ENCODE measurements at places on chromosomes 2 and 18.
A peak's percentile ranks its signal among the peaks of the same experiment; 100 is the strongest.

DNA sequence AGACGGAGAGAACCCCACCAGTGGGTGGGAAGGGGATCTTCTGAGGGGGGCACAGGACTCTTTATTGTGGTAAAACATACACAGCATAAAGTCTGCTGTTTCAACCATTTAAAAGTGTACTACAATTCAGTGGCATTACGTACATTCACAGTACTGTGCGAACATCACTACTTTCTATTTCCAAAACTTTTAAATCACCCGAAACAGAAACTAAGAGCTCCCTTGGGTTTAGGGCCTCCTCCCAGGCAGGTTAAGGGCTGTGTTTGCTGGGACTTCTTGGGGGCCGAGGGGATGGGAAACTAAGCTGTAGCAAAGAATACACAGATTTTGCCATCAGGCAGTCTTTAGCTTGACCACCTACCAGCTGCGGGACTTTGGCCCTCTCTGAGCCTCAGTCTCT is 242.0 kb downstream of the HAUS1 start:
- no peak for DNase-seq

GRCh38 chr18:68611311-68611710 is 103.6 kb downstream of the TMX3 start:
- DNase-seq = no peak

DNA sequence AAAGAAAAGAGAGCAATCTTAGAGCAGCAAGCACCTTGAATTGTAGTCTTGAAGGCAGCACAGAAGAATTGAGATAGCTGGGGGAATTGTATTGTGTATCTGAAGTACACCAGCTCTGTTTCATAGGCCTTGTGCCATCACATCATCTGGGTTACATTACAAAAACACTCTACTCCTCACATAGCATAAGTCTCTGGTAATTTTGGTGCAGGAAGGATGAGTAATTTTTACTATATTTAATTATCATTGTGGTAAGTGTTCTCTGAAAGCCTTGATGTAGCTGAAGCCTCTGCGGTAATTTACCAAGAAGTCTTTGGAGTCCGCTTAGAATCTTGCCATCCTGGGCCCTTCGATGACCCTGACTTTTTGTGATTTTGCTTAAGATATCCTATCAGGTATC is 291.1 kb downstream of the ARHGAP15 start:
- no peak for DNase-seq

GRCh38 chr2:43513216-43513615 is 82.6 kb downstream of the THADA start:
- no peak for DNase-seq

- no peak for DNase-seq
Measured at GRCh38 chr2:155830817-155831579, 501.5 kb downstream of the NR4A2 start.

GRCh38 chr18:5619376-5619775 is 75.6 kb upstream of the EPB41L3 start:
- no peak for DNase-seq

- no peak for DNase-seq
Measured at GRCh38 chr18:74518456-74519295, 15.6 kb upstream of the CNDP1 start.

GRCh38 chr18:10099539-10100140 is 185.8 kb downstream of the VAPA start:
- DNase-seq = no peak

DNA sequence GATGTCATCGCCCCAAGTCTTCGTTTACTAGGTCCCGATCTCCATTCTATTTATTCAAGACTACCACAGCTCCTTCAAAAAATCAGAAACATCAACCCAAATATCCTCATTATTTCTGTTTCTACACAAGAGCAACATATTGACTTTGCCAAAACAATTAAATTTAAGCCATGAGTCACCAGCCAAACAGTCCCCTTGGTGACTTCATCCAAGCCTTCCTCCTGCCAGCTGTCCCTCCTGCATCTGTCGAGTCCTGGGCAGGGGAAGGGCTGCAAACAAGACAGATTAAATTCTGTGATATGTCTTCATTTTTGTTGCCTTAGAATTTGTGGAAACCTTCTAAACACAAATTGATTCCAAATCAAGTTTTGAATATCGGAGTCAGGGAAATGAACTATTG is 110.3 kb downstream of the SP3 start:
- DNase-seq = no peak

GRCh38 chr2:8630676-8631464 is 51.0 kb upstream of the ID2 start:
- no peak for DNase-seq

GRCh38 chr2:134368009-134368817 is 114.3 kb downstream of the MGAT5 start:
- no peak for DNase-seq

- no peak for DNase-seq
Measured at GRCh38 chr18:69161383-69162028, 239.2 kb upstream of the DOK6 start.

DNA sequence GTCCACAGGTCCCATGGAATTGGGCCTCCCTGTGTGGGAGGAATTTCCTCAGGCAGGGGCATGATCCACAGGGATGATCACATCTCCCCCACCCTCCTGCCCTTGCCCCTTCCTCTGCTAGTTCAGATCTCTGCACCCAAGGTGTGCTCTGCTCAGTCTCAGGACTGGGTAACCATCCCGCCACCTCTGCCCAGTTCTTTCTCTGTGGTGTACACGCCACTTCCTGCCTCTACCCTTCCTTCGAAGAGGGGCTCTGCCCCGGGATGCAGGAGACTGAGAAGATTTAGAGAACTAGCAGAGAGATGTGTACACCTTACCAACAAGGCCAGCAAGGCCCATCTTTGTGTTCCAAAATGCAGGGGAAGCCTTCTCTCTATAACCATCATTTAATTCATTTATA is 160.4 kb downstream of the CELF4 start:
- DNase-seq = no peak

DNA sequence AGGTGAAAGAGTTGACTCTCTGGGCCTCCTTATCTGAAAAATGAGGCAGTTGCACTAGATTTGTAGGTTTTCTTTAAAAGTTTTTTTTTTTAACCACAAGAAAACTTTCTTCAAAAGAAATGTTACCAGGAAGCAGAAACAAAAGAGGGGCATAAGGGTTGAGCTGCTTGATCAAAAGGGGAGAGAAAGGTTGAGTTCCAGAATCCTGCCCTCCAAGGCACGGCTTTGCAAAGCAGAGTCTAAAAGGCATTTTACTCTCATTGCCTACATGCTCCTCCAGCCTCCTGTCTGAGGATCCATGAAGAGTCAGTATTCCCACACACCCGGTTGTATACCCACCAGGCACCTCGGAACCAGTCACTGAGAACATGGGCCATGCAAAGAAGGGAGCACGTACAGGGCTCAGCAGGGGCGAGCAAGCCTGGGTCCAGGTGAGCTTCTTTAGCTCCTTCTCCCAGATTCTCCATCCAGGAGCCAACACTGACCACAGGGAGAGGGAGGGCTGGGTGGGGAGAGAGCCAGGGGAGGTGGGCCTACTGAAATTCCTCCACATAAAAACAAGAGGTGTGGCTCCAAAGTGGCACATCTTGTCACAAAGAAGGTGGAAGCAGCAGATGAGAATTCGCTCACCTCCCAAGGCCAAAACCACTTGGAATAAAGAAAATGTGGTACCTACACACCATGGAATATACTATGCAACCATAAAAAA is 116.0 kb upstream of the EPC2 start:
- DNase-seq = no peak

DNA sequence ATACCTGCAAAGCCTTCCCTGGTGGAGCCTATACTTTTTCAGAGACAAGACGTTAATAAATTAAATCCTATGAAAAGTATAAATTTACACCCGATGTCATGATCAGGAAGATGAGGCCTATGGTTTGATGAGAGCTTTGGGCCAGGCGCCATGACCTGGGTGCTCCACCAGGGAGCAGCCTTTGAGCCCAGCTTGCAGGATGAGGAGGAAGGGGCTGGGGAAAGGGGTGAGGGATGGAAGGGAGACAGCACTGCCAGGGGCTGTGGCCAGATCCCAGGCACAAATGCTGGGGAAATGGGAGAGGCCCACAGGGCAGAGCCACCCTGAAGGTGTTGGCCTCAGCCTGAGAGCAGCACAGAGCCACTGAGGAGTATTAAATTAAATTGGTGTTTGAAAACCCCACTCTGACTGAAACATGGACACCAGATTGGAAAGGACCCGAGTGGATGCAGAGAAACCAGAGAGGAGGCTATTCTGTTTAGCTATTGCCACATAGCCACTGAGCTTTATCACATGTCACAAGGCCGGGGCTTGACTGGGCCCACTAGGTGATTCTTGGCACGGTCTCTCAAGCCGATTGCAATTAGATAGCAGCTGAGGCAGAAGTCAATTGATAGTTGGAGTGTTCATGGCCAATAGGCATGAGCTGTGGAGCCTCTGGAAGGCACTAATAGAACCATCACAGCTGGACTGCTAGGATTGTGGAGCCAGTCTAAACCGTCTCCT is 9.6 kb upstream of the FAHD2A start:
- DNase-seq = no peak

DNA sequence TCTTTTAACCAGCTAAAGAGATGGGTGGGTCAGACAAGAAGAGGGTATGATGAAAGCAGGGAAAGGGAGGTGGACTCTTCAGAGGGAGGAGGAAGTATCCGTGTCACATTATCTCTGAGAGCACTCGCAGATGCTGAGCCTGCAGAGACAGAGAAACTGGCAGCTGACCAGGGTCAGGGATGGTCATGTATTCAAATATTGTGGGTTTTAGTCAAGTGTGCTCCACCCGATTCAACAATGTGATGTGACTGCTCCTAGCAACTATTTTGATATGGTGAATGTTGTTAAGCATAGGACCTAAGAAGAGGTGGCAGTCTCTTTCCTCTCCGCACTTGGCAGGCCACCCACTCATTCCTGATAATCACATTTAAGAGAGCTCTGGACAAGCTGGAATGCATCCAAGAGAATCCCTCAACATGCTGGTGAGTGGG is 1.3 kb upstream of the CLIP4 start:
- no peak for DNase-seq

- no peak for DNase-seq
Measured at GRCh38 chr2:202104286-202104870, 31.3 kb downstream of the KIAA2012 start.

DNA sequence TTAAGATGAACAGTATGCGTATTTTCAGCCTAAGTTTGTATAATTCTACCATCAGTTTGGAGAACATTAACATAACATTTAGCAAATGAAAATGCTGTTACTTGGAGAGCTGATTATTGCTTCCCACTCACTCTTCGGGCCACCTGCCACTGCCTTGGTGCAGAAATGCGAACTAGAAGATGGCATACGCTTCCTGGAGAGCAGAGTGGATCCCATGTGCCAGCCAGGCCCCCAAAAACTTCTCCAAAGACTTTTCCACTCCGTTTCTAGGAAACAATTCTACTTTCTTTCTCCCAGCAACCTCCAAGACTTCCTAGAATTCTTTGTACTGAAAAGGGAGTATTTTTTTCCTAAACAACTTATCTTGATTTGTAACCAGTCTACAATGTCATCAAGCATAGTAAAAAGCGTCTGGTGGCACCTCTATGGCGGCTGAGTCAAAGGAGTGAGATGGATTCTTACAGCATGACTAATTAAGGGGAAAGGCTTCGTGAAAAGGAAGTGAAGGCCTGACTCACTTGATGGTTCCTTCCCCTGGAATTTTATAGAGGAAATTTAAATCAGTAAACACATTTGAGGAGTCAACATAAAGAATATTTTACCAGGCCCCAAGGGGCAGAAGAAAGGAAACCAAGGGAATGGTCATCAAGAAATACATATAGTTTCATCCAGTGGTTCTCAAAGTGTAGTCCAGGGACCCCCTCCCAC is 36.6 kb downstream of the FEZ2 start:
- DNase-seq = no peak

DNA sequence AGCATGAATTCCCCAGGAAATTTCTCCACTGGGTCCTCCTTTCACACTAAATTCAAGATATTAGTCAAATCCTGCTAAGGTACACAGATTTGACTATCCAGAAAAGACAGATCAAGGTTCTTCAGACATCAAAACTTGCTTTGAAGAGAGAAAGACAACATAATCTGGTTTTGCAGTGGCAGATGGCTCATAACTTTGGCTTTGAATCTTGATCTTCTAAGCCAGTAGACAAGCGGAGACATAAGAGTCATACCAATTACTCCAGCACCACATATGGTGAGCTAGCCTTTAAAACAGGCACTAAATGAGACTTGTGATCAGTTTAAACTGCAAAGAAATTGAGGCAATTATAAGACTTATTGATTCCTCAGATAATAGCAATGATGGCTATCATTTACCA is 29.3 kb downstream of the PDE11A start:
- no peak for DNase-seq

DNA sequence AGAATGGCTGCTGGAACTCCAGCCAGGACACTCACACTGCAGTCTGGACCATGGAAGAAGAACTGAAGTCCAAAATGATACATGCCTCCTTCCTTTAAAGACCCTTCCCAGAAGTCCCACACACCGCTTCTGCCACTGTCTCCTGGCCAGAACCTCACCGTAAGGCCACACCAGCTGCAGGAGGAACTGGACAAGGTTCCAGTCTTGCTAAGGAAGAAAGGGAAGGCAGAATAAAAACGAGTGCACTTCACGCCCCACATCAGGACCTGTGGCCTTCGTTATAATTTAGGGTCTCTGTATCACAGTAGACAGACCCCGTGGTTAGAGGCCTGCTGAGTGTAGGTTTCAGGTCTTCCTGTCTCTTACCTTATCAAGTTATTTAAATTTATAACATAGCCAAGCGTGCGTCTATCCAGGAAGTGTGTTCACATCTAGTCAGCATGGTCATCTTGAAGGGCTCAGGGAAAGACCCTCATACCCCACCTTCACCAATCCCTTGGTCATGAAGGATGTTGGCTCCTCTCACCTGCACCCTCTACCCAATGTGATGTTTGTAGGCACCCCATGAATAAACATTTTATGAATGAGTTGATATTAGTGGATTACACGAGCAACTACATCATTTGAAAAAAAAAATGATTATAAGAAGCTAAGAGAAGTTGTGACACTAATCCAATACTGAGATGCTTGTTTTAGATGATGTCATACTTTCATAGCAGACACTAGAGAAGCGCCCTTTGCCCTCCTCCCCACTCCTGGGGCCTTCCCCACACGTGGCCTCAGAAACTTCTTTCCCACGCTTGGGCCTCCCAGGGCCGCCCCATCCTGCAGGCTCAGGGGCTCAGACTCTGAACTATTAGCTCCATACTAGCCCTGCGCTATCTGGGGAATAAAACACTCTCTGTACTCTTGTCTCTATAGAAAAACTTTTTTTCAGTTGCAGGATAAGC is 157.6 kb downstream of the FAM210A start:
- DNase-seq = no peak

GRCh38 chr2:120791962-120792297 is 56.3 kb downstream of the GLI2 start:
- no peak for DNase-seq

GRCh38 chr2:112168422-112169124 is 30.4 kb downstream of the FBLN7 start:
- peak; percentile 15 for DNase-seq

DNA sequence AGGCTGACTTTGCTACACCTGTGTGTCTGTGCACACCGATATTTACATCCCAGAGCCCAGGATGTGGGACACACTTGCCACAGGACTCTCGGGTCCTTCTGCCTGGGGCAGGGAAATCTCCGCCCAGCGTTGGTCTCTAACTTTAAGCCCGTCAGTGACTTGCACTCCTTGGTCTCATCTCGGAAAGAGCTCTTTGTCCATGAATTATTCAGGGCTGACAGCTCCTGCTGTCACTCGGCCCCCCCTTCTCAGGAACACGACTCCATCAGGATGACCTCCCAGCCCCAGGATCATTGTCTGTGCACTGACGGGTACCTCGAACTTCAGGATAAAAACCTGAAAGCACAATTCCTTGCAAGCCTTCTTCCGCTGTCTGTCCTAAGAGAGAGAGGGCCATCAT is 26.6 kb downstream of the PLB1 start:
- no peak for DNase-seq
